ENCODE measurements at places on chromosomes 7 and 10.

DNA sequence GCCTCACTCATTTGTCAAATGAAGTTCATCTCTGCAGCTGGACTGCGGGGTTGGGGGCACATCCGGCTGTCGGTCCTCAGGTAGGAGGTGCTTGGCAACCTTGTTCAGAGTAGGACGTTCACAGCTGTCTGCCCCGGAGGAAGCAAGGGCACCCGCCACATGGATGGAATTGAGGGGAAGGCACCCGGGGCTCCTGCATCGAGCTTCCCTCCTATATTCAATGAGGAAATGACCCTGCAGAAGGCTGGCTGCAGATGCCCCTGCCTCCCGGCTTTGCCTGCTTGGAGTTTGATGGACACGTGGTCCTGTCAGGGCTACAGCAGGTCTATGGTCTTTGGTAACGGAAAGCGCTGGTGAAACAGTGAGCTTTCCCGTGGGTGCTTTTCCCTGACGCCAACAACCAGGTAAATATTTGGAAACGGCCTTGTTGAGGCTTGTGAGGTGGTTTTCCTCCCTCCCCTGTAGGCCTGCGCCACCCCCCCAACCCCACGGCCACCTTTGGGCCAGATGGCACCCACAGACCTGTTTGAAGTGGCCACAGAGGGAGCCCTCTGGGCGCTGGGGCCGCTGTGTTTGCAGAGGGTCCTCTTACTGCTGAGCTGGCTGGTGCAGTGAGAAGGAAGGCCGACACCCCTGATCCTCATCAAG is 32.9 kb downstream of the HTRA1 start:
- DNase-seq = no peak

DNA sequence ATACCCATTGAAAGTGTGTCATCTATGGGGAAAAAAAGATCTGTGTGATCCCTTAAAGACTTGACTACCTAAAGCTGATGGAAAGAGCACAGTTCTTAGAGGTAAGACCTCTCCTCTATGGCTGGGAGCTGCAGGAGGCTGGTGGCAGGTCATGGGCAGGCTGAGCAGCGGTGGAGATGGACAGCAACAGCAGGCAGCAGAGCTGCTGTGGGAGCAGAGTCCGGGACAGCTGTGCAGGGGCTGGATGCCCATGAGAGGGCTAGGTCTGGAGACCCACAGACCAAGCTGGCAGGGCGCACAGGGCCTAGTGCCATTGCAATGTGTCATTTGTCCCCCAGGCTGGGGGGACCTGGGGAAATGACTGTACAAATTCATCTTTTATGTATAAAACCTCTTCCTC is 13.4 kb upstream of the EPHA1 start:
- no peak for DNase-seq

DNA sequence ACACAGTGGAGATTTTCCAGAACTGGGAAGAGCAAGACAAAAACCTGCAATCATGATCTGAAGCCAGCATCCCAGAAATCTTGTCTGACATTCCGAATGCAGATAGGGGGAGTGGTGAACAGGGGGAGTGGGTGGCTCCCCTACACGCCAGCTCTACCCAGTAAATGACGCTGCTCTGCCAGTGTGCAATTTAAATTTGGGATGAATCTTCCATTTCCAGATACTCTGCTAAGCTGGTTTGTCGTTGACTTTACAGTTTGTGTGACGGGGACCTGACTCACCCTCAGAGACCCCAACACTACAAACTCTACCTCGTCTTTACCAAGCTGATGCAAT is 68.7 kb upstream of the CAMK2B start:
- DNase-seq = no peak

- DNase-seq = no peak
These were observed 64.4 kb upstream of the EMX2 start for GRCh38 chr10:117477961-117478670.

DNA sequence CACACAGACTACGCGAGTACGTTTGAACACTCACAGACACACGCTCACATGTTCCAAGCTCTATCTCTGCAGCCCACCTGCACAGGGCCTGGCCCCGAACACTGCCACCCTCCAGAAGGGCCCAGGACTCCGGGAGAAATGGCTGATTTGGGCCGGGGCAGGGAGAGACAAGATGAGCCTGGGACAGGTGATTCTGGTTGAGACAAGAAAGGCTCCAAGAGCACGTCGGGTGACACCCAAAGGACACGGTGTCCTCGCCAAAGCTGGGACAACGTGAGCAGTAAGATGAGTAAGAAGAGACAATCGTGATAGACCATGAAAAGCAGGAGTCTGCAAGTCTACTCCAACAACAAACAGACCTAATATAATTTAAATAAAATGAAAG is 9.2 kb downstream of the GPER1 start:
- no peak for DNase-seq

DNA sequence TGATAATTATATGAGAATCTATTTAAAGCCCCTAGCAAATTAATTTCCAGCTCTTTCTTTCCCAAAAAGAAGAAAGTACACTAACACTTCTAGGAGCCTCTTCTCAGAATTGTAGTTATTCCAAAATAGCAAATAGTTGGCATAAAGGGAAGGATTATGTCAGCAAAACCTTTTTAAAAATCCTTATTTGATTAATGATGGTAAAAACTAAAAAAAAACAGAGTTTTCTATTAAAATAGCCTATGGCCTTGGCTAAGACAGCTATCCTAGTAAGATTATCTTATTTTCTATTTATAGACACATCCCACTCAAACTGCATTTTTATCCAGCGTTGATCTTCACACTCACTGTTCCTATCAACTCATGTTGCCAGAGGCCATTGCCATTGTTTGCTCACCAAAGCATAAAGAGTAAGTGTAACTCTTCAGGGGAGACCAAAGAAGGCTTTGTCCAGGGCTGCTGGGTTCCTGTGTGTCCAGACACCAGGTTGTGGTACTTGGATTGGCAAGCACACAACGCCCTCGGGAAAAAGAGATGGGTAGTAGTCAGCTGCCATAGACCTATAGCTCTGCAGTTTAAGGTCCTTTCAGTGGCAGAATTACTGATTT is 31.5 kb downstream of the ACTA2 start:
- no peak for DNase-seq

GRCh38 chr10:55813451-55814170 is 547.4 kb downstream of the ZWINT start:
- DNase-seq = no peak

GRCh38 chr7:14576578-14576977 is 326.0 kb downstream of the DGKB start:
- DNase-seq = no peak

- no peak for DNase-seq
These were observed 76.4 kb downstream of the FAM107B start for GRCh38 chr10:14698111-14698828.

- DNase-seq = peak; percentile 7
These were observed 642 bp upstream of the COL13A1 start for GRCh38 chr10:69801094-69801433.

GRCh38 chr7:123528265-123528664 is 6.1 kb downstream of the IQUB start:
- no peak for DNase-seq

DNA sequence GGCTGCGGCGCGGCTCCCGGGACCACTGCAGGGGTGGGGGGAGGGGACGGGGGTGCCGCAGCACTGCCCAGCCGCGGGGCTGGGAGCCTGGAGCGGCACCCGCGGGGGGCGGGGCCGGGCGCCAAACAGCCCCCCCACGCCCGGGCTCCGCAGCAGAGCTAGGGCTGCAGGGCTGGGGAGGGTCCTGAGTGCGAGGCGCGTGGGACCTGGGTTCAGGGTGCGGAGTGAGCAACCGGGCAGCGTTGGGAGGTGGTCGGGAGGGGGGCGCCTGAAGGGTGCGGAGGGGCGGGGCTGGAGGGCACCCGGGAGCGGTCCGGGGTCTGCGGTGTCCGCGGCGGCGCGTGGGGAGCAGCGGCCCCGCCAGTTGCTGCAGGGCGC is 528 bp downstream of the CAMK2G start:
- DNase-seq = no peak

- DNase-seq = no peak
These were observed 294.9 kb downstream of the IPMK start for GRCh38 chr10:57972783-57973182.

Measured in activated CD4-positive, alpha-beta T cell treated with anti-CD3 and anti-CD28 coated beads for 24 hours (primary cell).